ENCODE measurements at places on chromosomes 4 and X. TPM values are rescaled to one million over a fixed set of nuclear protein-coding genes. Genes with fewer than 3 reads are reported as not detected.

SHOX gene
- 13.4 TPM for total RNA-seq

DNA sequence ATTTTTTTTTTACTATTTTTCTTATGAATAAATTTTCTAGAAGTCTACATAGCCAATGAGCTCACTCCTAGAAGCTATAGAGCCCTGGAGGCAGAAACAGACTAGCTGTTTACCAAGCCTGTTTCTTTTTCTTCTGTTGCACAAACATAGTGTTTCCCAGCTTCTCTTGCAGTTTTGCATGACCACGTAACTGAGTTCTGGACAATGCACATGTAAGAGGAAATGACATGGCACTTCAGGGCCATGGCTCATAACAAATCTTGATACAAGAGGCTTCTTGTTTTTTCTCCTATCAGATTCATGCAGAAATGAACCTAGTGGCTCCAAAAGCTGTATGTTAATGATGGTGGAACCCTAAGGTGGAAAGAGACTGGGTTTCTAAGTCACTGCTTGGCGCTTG is 127.4 kb downstream of the ZNF330 start:
- DNase-seq: no peak

UGT2B17 gene
- total RNA-seq: not detected

DNA sequence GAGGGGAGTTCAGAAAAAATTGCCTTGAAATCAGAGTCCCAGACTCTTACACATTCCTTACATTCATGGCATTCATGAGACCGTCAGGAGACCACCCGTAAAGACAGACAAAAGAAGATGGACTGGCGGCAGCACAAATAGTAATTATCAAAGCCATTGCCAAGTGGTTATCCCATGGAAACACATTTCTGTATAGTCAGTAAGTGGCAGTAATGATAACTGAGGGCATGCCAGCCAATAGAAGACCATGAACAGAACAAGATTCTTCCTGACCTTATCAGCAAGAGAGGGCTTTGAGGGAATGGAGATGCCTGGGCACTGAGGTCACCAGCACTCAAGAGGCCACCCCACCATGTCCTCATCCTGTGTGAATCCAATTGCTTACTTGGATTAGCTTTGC is 121.7 kb upstream of the HCCS start:
- no peak for DNase-seq

DNA sequence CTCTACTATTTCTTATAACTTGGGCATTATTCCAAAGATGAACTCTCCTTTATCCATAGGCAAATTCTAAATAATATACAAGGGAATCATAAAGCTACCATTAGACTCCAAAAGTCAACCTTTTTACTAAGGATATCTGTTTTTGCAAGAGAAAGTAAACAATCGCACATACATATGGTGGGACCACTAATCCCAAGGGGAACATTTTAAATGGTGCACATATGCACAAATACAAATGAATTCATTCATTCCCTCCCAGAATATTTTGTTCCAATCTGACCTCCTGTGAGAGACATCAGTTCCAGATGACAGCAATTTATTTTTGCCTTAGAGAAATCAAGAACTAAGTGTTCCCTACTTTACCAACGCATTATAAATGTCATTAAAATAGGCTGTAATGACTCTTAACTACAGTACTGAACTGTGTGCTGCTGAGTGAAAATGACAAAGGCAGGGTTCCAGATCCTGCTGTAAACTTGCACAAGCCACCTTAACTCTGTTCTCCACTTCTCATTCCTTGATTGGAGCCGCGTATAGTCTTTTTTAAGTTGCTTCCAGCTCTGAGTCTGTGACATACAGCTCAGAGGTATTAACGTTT is 2.0 kb downstream of the DHX15 start:
- DNase-seq: no peak

MAPK10 gene
- 12.1 TPM for total RNA-seq

S100P gene
- 0.29 TPM for total RNA-seq

GRCh38 chr4:2025817-2026216 is 17.0 kb upstream of the NELFA start:
- DNase-seq: no peak

DNA sequence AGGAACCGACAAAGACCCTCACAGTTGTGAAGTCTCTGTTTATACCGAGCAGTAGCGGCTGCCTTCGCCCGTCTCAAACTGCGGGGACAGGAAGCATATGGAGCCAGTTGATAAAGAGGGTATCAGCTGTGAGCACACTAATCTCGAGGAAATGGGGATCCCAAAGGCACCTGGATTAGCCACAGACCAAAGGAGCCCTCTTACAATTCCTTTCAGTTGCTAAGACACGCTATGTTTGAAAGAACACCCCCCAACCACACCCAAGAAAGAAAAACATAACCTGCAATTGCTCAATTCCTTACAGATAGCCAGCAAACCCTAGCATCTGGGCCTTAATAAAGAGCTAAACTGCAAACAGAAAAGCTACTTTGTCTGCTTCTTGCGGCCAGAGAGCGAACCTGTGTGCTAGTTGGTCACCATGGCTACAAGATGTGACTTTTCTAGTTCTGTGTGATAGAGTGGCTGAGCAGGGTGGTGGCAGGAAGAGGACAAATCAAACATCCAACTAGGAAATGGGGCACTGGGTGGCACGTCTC is 23.3 kb upstream of the CHRNA9 start:
- DNase-seq: no peak

GRCh38 chrX:132171478-132171877 is 43.7 kb upstream of the FRMD7 start:
- no peak for DNase-seq

GRCh38 chr4:143188136-143189088 is 3.7 kb downstream of the USP38 start:
- DNase-seq: no peak

DNA sequence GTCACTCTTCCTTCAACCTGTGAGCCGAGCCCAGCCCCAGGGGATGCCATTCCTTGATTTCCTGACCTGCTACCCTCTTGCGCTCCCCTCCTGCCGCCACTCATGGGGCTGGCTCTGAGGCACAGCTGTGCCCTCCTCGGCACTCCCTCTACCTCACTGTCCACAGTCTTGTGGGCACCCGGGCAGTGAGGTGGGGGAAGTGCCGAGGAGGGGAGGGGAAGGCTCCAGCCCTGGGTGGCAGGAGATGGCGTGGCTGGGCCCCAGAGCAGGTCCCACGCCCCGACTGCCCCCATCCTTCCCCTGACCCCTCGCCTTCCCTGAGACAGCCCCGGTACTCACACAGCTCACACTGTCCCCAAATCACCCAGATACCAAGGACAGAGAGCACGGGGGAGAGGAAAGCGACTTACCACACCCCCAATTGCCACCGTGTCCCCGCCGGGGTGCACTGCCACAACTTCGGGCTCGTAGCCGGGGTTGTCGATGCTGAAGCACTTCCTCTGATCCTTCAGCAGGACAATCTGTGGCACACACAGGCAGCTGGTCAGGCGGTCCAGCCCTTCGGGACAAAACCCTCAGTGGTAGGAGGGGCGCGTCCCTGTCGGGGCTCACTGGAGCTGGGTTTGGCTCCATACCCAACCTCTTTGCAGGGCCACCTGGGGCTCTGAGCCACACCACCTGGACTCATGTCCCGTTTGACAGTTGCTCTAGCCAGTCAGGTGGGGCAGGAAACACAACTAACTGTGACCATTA is 37.9 kb downstream of the WDR1 start:
- peak; percentile 80 for DNase-seq

ARHGEF38 gene
- not detected for total RNA-seq

SOWAHB gene
- under 0.01 TPM for total RNA-seq

- DNase-seq: peak; percentile 64
Measured at GRCh38 chrX:14673764-14674163, 144.4 kb downstream of the GLRA2 start.

- DNase-seq: no peak
Measured at GRCh38 chr4:173857828-173858227, 327.8 kb upstream of the HAND2 start.

DNA sequence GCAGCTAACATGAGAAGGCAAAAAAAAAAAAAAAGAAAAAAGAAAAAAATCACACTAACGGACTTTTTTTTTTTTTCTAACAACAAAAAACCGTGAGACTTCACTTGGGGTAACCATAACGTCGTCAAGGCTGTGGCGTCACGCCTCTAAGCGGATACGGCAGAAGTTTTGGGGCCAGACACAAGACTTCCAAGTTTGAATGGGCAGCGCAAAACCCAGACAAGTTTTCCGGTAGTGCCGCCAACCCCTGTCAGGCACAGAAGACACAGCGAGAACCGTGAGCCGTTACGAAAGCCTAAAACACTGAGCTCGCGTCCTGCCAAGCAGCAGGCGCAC is 556 bp upstream of the SMARCA5 start:
- no peak for DNase-seq

DNA sequence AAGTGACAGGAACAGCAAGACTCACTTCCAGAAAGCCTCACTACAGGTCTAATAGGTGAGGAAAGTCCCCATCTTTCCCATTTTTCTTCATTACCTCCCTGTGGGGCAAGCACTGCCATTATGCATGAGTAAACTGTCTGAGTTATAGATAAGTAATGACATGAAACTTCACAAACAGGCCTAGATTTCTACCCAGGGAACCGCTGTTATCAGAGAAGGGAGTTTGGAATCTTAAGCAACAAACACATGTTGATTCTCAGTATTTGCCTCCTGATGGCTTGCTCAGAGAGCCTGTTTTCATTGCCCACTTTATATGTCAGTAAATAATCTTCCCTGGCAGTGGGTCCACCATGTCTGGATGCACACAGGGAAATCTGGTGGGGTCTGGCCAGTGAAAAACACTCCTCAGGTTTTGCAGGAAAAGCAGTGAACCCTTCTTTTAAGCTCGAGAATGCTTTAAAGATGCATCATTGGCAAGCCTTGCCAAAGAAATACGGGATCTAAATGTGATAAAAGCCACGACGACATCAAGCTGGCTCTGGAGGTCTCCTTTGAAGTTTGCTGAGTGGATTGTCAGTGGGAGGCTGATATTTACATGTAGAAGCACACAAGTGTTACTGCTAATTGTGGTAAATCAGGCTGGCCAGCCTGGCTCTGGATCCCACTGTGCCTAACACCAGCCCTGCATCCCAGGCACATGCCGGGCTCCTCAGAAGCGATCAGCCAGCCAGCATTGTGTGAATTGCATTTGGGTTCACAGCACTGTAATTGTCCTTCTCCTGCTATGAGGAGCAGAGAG is 25.2 kb downstream of the PDGFRA start:
- no peak for DNase-seq

Data from osteoblast (primary cell).